ENCODE measurements at places on chromosomes 7 and 10.

DNA sequence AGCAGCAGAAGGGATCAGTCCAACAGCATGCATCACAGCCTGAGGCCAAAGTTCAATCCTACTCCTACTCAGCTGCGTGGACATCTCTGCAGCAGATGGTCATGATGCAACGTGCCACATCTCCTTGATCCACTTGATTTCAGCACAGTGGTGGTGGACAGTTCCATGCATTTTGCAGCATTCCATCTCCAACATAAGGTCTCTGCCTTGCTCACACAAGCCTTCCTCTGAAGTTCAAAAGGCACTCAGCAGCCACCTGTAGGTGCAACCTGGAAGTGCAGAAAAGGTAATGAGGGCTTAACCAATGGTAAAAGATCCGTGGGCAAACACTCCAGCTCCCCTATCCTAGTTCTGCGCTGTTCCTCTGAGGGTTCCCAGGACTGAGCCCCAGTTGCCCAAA lies 57.5 kb upstream of the CHCHD3 start:
- DNase-seq: no peak

DNA sequence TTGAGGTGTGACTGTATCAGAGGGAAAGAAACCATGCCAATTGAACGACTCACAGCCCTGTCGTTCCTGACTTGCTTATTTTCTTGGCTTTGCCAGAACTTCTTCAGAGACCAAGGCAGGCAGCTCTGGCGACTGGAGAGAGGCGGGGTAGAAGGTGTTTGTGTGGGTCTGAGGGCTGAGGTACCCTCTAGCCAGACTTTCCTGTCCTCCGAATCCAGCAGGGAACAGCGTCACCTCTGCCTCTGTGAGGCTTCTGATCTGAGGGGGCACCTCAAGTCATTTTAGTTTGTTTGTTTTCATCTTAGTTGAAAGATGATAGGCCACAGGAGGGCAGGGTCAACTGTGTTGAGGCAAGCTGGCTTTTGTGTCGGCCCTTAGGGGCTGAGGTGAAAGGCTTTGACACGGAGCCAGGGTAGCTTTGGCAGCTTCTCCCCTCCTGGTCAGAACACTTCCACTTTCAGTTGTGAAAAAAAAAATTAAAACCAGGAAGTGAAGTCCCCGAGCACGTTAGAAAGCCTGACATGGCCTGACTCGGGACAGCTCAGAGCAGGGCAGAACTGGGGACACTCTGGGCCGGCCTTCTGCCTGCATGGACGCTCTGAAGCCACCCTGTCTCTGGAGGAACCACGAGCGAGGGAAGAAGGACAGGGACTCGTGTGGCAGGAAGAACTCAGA lies 1.9 kb downstream of the ACSL5 start:
- DNase-seq: no peak

GRCh38 chr10:106384496-106384895 lies 780.0 kb downstream of the SORCS1 start:
- no peak for DNase-seq

GRCh38 chr7:83738291-83738835 lies 89.4 kb upstream of the SEMA3E start:
- DNase-seq: peak; percentile 51

- no peak for DNase-seq
Observed at GRCh38 chr10:24822590-24822989, 98.9 kb upstream of the ARHGAP21 start.

All from NCI-H1436 treated with DMSO at 0.1 percent for 48 hours (cell line).